ENCODE measurements at places on chromosomes 7 and 10.

DNA sequence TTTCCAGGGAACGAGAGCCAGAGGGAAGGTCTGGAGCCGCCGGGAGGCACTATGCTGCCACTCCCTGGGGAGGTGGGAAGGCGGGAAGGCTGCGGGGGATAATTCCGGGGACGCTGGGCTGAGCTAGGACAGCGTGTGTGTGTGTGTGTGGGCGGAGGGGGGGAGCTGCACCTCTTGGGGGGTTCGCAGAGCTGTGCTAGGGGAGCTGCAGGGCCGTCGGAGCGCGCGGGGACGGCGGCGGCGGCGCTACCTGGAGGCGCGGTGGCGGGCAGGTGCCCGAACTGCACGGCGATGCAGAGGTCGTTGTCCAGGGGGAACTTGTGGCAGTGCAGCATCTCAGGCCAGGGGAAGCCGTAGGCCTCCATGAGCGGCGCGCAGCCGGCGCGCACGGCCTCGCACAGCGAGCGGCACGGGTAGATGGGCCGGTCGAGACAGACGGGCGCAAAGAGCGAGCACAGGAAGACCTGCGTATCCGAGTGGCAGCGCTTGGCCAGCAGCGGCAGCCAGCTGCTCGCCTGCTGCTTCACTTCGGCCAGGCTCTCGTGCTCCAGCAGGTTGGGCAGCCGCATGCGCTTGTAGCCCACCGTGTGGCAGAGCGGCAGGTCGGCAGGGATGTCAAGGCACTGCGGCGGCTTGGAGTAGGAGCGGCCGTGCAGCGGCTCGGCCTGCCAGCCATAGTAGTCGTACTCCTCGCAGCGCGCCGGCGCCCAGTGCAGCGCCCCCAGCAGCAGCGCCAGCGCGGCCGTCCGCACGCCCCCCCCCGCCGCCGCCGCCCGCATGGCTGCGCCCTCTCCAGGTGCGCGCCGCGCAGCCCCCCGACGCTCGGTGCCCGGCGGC, 526 bp downstream of the SFRP5 start:
- DNase-seq, result peak; percentile 45

GRCh38 chr10:28715757-28716156, 38.4 kb downstream of the BAMBI start:
- DNase-seq, result no peak

- DNase-seq, result no peak
Measured at GRCh38 chr7:80410081-80410480, 101.8 kb downstream of the GNAT3 start.

GRCh38 chr10:100382553-100382952, 35.5 kb downstream of the SCD start:
- DNase-seq, result no peak

- no peak for DNase-seq
Measured at GRCh38 chr10:76763376-76763775, 874.2 kb downstream of the KCNMA1 start.

GRCh38 chr10:77084431-77085144, 553.0 kb downstream of the KCNMA1 start:
- no peak for DNase-seq

GRCh38 chr10:73086816-73087215, 9.8 kb downstream of the P4HA1 start:
- DNase-seq, result no peak

DNA sequence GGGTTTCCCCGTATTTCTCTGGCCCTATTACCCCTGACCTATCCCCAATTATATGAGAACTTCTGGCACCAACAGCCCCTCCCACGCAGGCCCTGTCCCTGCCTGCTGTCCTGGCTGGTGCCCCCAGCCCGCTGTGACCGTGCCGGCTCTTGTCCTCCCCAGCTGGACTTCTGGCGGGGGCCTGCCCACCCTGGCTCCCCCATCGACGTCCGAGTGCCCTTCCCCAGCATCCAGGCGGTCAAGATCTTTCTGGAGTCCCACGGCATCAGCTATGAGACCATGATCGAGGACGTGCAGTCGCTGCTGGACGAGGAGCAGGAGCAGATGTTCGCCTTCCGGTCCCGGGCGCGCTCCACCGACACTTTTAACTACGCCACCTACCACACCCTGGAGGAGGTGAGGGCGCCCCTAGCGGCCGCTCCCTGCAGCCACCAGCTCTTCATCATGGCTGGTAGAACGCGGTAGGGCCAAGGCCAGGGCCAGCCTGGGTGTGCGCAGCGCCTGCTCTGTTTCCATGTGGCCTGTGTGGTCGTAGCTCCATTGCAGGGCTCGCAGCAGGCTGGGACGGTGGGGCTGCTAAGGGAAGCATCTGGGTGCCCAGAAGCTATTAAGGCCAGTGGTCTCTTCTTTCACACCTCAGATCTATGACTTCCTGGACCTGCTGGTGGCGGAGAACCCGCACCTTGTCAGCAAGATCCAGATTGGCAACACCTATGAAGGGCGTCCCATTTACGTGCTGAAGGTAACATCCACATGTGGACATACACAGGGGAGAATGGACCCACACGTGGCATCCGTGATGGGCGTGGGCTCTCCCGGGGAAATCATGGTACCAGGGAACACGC, 1.4 kb downstream of the CPA1 start:
- no peak for DNase-seq

GRCh38 chr10:69835233-69835632, 33.5 kb downstream of the COL13A1 start:
- no peak for DNase-seq

GRCh38 chr10:71971311-71971731, 7.1 kb downstream of the CHST3 start:
- DNase-seq, result no peak

DNA sequence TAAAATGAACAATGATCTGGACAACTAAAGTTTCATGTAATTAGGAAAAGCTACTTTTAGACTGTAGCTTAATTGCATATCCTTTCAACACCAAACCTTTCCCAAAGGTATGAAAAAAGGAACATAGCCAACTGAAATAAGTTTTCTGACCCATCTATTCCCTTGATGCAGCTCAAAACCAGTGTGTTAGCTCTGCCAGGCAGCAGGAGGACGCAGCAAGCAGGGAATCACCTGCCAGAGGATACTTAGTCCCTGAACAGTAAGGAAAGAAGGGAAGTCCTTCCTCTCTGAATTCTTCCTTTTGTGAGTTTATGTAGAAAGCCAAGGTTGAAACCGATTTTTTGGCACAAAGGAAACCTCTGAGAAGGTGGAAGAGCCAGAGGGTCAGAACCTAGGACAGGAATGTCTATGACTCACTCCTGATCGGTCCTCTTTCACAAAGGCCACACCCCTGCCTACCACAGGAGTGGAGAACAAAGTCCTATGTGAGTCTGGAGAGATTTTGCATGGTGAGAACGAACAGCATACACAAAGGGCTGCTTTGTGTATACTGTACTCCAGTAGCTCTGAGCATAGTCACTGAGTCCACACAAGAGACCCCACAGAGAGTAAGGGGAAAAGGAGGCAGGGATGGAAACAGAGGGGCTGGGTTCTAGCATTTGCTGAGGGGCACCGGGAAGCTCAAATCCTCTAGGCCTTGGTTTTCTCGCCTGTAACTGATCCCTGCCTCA, 68.8 kb upstream of the GSDME start:
- DNase-seq, result no peak

GRCh38 chr7:83301416-83301815, 138.7 kb upstream of the PCLO start:
- no peak for DNase-seq

DNA sequence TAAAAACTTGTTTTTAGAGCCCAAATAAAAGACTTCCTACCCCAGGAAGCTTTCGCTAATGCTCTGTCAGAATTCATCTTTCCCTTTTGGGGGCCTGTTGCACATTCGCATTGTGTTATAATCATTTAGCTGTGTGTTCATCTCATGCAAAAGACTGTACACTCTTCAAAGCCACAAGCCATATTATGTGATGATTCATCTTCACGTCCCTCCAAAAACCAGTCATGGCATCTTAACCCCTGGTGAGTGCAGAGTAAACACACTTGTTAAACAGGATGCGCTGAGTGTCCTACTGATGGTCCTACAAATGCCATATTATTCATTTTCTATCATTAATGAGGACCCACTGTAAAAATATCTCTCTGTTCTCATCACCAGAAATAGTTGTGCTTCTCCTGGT, 235.4 kb downstream of the KIAA1217 start:
- no peak for DNase-seq

GRCh38 chr7:133629701-133630100, 376.8 kb downstream of the EXOC4 start:
- no peak for DNase-seq

DNA sequence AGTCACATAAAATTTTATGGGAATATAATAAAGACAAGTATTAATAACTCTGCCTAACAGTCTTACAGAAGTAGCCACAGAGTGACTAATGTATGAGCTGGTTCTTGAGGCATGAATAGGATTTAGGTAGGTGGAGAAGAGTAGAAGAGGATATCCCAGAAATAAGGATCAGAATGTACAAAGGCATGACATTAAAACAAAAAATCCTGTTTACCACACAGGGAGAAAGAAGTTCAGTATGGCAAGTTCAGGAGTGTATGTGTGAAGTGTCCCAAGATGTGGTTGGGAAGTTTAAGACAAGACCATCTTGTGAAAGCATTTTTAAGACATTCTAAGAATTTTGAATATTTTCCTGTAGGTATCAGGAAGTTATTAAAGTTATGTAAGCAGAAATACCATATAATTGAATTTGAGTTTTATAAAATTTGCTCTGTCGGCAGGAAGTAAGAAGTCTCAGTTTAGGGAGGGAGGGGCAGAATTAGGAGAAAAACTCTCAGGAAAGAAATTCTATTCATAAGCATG, 64.7 kb upstream of the CAV2 start:
- DNase-seq, result no peak

GRCh38 chr10:58281092-58281752, 12.3 kb downstream of the CISD1 start:
- DNase-seq, result no peak

DNA sequence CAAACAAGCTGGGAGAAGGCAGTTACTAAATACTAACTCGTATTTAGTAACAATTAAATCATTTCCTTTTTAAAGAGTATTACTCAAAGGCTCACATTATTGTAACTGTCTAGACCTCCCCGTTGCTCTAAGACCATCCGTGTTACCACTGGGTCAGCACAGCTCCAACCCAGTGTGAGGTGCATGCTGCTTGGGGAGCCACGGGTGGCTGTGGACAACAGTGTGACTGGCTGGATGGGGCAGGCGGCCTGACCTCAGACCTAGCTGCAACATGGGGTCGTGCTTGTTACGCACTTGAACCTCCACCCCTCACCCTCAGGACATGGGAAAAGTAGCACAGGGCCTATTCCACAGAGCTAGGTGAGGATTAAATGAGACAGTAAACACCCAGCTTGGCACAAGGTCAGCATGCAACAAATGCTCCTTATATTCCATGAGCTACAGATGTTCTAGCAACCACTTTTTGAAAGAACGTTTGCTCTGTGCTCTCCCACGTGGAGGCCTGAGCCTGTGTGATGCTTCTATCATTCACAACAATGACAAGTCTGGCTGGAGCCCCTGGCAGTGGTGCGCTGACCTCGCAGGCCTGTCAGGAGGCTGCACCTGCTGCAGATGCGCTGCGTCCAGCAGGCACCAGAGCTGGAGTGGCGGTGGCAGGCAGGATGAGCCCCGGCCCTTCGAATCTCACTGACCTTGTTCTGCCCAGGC, 135.7 kb downstream of the PKD1L1 start:
- no peak for DNase-seq

- DNase-seq, result no peak
Measured at GRCh38 chr10:118522791-118523498, 72.5 kb downstream of the PRLHR start.

All from NCI-H1930 (cell line).